Lower lobe of right lung (tissue), 2 donors: ENCODE measurements at places on chromosomes 12 and 14. TPM values are rescaled to one million over a fixed set of nuclear protein-coding genes. Genes with fewer than 3 reads are reported as not detected.

SCFD1 gene
- total RNA-seq, result 73.8 TPM

FSCB gene
- total RNA-seq, result 0.12 TPM

FAM222A gene
- total RNA-seq, result 2.4 TPM

LRRK2 gene
- total RNA-seq, result 426 TPM

KITLG gene
- total RNA-seq, result 77.5 TPM

GNB3 gene
- 1.0 TPM for total RNA-seq

WASHC3 gene
- total RNA-seq, result 38.2 TPM

VPS33A gene
- 16.2 TPM for total RNA-seq

HCAR3 gene
- total RNA-seq, result 6.9 TPM

SYNDIG1L gene
- total RNA-seq, result 1.6 TPM

VASH1 gene
- 51.7 TPM for total RNA-seq

FAM90A1 gene
- total RNA-seq, result 0.47 TPM

DPPA3 gene
- total RNA-seq, result not detected

KLHDC1 gene
- total RNA-seq, result 7.4 TPM

GRIN2B gene
- total RNA-seq, result 0.50 TPM

KIF26A gene
- total RNA-seq, result 4.4 TPM

- DNase-seq, result no peak
Observed at GRCh38 chr12:95641299-95641952, 90.2 kb upstream of the USP44 start.

GRCh38 chr14:24143511-24143910, 2.1 kb upstream of the EMC9 start:
- no peak for DNase-seq

DNA sequence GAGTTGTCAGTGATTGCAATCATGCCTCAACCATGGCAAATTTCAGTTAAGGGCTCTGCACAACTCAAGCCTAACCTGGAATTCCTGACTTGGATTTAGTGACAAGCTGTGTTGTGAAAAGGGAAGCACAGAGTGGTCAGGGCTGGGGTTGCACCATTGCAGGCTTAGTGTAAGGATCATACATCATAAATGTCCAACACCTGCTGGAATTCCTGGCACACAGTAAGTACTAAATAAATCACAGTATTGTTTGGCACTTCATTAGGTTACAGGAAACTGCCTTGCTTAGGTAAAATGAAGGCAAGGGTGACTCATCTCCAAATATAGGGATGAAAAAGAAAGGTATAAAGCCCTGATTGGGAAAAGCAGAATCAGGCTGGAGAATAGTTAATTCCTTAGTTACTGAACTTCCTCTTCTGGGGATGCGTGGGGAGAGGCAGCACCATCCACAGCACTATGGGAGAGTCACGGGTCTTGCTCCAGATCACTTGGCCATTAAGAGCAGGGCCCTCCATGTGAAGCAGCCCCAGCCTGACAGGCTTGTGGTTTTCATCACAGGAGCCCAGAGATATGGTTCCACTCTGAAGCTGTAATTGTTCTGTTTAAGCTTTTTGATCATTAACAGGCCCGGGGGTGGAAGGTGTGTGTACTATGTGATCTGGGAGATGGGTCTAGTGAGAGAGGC, 39.7 kb downstream of the SLC8A3 start:
- no peak for DNase-seq

DNA sequence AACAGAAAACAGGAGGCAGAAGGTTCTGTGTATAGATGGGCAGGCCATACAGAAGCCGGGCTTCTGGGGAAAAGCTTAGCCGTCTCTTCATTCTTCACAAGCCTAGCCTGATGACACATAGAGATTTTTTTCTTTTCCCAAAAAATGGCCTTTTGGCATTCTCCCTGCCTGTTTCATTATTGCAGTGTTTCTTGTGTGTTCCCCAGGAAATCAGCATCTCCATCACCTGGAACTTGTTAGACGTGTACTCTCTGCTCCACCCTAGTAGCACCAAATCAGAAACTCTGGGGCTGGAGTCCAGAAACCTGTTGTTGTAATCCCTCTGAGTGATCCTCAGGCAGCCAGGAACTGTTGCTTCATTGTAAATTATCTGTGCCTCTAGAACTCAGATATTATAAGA, 388.1 kb downstream of the CCDC91 start:
- no peak for DNase-seq

GRCh38 chr14:103000291-103000921, 56.9 kb downstream of the CDC42BPB start:
- no peak for DNase-seq

- DNase-seq, result no peak
Observed at GRCh38 chr12:85575120-85576096, 260.8 kb downstream of the RASSF9 start.

- DNase-seq, result no peak
Observed at GRCh38 chr12:46148327-46149078, 120.3 kb downstream of the SLC38A1 start.

GRCh38 chr12:93612776-93613175, 40.3 kb downstream of the SOCS2 start:
- no peak for DNase-seq

- DNase-seq, result no peak
Observed at GRCh38 chr14:30848449-30849240, 25.7 kb upstream of the COCH start.

DNA sequence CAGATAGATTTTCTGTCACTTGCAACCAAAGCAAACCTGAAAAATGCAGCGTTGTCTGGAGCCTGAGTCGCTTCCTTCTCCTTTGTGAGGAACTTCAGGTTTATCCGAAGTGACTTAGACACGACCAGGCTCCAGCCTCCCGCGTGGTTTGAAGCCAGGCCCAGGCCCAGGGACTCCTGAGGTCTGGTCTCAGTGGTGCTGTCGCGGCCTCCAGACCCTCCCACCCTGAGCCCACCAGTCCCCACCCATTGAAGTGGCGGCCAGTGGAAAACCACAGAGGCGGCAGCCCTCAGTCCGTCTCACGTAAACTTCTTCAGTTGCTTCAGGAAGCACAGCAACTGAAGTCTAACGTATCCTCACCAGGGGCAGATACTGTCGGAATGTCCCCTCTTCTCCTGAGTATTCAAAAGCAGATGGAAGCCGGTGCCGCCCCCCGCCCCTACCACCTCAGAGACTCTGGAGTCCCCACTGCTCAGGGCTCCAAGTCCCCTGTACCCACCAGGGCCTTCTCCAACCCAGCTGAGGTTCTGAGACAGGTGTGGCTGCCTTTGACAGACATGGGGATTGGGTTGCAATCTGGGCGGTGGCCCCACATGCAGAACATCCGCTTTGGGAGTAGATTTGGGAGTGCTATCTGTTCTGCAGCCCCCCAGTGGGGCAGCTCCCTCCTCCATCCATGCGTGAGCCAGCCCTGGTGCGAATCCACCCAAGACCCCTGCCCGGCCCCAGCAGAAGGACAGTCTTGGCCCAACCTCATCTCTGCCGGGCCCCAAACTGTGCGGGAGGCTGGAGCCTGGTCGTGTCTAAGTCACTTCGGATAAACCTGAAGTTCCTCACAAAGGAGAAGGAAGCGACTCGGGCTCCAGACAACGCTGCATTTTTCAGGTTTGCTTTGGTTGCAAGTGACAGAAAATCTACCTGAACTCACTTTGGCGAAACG, 26.6 kb upstream of the GALNT9 start:
- peak; percentile 30 for DNase-seq

- no peak for DNase-seq
Observed at GRCh38 chr14:77903221-77903620, 103.3 kb downstream of the ADCK1 start.

GRCh38 chr12:59651229-59651920, 55.5 kb downstream of the SLC16A7 start:
- DNase-seq, result no peak

GRCh38 chr14:34781242-34781641, 66.8 kb upstream of the CFL2 start:
- no peak for DNase-seq

DNA sequence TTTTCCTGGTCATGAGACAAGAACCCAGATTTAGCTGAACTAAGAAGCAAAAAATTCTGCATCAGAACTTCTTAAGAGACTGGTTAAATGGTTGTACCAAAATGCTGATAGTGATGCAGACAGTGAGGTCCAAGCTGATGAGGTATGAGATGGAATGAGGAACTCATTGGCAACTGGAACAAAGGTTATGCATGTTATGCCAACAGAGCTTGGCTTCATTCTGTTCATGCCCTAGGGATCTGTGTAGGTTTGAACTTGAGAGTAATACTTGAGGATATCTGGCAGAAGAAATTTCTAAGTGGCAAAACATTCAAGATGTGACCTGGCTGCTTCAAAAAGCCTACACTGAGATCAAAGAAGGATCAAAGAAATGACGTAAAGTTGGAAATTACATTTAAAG, 398.0 kb downstream of the FSCB start:
- DNase-seq, result no peak

DNA sequence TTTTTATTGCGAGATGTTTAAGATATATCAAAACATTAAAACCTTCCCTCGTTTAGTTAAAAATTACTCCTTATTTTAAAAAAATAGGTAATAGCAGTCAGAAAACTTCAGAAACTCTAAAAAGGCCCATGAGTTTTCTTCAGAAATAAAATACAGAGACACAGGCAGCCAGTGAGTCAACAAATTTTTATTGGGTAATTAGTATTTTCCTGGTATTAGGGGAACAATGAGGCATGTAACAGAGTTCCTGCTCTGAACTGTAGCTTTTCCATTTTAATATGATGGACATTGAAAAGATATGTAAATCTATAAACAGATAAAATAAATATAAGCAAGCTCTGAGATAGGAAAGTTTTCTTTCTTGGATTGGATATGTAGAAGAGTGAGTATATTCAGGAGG, 399 bp upstream of the ZNF705A start:
- DNase-seq, result no peak

- DNase-seq, result no peak
Observed at GRCh38 chr12:78885466-78885865, 20.9 kb downstream of the SYT1 start.

GRCh38 chr12:86710109-86710508, 453.9 kb upstream of the MGAT4C start:
- DNase-seq, result no peak

GRCh38 chr12:72346363-72346944, 74.3 kb downstream of the TRHDE start:
- no peak for DNase-seq

DNA sequence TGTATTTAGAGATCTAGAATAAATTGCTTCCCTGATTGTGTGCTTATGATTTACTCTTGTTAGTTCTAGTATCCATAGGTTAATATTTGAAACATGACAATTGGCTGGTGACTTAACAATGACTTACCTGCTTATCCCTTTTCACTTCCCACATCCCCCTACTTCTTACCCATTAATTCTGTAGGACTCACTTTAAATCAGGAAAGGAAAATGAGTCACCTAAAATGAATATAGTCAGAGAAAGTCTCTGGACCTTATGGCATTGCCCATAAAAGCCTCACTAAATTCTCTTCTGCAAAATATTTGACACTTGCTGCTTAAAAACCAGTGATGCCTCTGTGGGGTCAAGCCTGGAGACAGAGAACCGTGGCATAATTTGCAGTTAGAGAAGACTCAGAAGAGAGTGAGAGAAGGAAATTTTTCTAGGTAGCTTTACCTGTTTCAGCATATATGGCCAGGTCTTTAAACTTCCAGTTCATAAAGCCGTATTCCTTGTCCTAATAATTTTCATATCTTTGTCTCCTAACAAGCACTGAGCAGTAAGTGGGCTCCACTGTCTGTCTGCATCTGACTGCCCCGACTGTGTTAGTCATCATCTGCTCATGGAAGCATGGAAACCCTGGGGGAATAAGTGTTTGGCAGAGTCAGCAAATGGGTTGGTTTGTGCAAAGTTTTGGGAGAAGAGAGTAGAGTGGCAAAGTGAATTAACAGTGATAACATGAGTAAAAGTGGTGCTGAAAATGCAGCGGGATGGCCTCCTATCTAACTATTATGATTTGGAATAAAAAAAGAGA, 294.4 kb downstream of the AKAP6 start:
- DNase-seq, result no peak

- DNase-seq, result no peak
Observed at GRCh38 chr12:90058704-90059103, 350.1 kb upstream of the ATP2B1 start.

DNA sequence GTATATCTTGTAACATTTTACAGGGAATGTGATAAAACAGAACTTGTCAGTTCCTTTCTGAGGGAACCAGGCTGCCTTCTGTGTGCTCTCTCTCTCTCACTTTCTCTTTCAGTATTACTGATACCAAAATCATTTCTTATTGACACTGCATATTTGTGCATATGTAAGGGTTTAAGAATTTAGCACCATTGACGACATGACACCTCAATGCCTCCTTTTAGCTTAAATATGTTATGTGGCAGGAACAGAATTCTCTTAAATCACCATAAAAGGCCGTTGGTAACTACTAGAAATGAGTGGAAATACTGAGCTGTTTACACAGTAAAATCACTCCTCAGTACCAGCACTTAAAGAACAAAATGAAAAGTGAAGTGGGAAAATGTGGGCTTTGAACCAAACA, 457.7 kb upstream of the SYT1 start:
- no peak for DNase-seq

- no peak for DNase-seq
Observed at GRCh38 chr12:127162902-127163301, 1104.1 kb upstream of the TMEM132C start.

- no peak for DNase-seq
Observed at GRCh38 chr14:104450811-104451401, 128.7 kb upstream of the C14orf180 start.

DNA sequence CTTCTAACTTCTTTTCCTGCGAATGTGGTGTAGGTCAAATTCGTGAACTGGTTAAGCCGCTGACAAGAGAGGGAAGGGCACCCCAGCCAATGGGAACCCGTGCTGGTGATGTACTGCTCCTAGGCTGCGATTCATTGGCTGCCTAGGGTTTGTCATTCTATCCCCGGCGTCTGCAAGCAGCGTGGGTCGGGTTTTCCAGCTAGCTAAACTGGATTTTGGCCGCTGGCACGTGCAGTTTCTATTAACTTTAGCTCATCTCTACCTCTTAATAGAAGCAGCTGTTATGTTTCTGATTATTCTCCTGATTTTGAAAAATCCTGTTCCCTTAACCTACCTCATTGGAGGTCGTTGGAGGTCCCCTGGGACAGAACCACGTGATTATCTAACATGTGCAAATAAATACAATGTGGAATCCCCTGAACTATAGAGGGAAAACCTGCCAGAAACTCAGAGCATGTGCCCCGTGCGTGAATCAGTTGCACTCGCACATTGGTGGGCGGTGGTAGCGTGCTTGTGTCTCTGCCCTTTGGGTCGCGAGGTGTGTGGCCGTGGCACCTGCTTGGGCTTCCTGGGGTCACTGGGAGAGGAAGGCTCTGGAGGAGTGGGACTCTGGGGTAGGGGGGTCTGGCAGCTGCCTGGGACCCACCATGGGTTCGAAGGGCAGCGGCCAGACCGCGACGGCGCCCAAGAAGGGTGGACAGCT, 876 bp upstream of the PPM1A start:
- DNase-seq, result peak; percentile 93
